Panc1 (cell line): ENCODE measurements at places on chromosomes 12 and 14.

- peak; percentile 42 for DNase-seq
These were observed 47.0 kb upstream of the LGR5 start for GRCh38 chr12:71392521-71393145.

GRCh38 chr14:103679351-103679750 is 35.9 kb downstream of the XRCC3 start:
- no peak for DNase-seq

- no peak for DNase-seq
These were observed 938 bp upstream of the SLC6A13 start for GRCh38 chr12:263574-263973.

DNA sequence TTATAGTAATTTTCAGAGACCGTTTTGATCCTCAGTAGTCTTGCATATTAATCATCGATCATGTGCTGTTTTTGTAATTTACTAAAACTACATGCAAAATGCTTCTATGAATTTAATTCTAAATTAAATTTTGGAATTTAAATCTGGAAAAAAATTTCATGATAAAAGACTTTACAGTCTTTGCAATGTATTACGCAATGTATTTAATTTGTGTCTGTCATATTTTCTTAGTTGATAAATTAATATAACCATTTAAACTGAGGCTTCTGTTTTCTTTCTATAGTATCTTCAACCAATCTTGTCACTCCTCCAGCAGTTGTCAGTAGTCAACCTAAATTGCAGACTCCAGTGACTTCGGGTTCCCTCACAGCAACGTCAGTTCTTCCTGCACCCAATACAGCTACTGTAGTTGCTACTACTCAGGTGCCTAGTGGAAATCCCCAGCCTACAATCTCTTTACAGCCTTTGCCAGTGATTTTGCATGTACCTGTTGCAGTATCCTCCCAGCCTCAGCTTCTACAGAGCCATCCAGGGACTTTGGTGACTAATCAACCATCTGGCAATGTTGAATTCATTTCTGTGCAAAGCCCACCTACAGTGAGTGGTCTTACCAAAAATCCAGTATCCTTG is 94.8 kb downstream of the ATF7IP start:
- DNase-seq = no peak

DNA sequence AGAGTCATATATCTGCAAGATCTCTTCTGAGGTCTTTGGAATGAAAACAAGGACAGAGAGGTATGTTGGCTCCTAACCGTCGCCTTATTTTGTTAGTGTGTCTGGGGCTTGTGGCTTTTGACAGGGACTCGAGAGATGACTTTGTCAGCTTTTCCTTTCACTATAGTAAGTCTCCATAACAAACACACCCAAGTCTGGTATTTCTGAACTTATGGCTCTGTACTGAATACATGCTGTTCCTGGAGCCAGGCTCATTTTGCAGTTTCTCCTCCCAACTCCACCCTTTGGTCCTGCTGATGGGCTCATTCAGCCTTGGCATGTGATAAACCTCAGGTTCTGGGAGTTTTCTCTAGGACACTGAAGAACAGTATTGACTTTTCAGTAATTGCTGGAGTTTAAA is 27.7 kb upstream of the TMED10 start:
- DNase-seq = no peak

GRCh38 chr14:103696070-103696402 is 19.2 kb downstream of the XRCC3 start:
- no peak for DNase-seq

DNA sequence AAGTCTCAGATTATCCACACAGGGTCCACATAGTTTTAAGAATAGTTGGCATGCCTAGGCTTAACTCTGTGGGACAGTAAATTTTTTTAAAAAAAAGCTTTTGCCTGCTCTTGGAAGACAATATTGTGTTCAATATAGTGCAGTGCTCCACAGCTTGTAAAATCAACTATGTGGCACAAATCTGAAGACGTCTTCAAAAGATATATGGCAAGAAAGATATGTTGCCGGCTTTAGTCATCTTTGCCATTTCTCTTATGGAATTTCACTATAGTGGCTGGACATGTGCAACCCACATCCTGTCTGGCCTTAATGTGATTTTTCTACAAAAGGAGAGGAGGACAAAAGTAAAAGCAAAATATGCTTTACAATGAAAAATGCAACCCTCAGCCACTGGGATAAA is 90.5 kb downstream of the MGST1 start:
- no peak for DNase-seq

- peak; percentile 5 for DNase-seq
These were observed 556.7 kb upstream of the FBXO33 start for GRCh38 chr14:39988939-39989338.

GRCh38 chr12:78343657-78344056 is 513.0 kb downstream of the NAV3 start:
- no peak for DNase-seq

GRCh38 chr12:70711831-70712230 is 74.6 kb upstream of the PTPRB start:
- DNase-seq = no peak

- no peak for DNase-seq
These were observed 8.3 kb upstream of the MTA1 start for GRCh38 chr14:105411017-105411941.

DNA sequence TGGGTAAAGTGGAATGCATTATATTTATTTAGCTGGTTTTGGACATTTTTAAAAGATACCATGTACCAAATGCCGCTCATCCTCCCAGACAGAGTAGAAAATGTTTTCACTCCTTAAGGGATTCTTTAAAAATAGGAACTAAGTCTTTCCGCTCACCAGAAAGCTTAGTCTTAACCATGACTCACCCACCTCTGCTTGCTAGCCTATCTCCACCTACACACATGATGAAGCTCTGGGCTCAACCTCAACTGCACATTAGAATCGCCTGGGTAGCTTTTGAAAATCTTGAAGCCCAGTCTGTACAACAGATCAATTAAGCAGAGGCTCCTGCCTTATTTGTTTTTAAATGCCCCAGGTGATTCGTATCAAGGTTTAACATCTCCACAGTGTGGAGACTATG is 260.5 kb downstream of the NEDD1 start:
- DNase-seq = no peak

DNA sequence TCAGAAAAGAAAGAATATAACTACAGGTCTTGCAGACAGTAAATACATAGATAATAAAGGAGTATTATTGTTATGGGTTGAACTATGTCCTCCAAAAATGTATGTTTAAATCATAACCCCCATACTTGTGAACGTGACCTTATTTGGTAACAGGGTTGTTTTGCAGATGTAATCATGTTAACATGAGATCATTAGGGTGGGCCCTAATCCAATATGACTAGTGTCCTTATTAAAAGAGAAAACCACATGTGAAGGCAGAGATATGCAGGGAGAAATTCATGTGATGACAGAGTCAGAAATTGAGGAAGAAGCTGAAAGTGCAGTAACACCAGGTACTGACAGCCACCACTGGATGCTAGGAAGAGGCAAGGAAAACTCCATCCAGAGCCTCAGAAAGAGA is 29.0 kb downstream of the MAGOHB start:
- DNase-seq = no peak

DNA sequence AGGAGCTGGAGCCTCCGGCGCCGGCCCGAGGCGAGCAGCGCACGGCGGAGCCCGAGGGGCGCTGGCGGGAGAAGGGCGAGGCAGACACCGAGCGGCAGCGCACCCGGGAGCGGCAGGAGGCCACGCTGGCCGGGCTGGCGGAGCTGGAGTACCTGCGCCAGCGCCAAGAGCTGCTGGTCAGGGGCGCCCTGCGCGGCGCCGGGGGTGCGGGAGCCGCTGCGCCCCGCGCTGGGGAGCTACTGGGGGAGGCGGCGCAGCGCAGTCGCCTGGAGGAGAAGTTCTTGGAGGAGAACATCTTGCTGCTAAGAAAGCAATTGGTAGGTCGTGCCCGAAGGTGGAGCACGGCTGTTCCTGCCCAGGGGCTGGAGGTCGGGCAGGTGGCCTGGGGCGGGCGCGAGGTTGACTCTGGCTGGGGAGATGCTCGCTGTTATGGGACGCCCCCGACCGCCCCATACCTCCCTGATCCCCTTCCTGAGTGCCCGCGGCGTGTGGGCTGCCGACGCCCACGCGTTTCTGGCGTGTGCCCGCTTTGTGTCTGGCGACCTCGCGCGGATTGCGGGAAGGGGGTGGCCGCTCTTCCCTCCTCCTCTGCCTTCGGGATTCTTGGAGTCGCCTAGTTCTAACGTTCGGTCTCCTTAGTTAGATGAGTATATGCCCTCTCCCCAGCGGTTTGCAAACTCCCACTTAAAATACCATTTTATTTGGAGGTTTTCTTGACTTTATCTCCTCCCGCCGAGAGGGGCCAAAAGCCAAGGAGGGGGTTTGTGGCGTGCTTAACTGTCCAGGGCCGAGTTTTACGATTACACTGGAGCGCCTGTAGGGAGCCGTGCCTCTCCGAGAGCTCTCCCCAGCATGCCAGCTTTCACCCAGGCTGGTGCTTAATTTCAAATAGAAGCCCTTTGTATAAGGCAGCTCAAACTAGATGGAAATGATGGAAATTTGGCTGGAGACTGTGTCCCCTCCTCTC is 752 bp downstream of the DACT1 start:
- no peak for DNase-seq

DNA sequence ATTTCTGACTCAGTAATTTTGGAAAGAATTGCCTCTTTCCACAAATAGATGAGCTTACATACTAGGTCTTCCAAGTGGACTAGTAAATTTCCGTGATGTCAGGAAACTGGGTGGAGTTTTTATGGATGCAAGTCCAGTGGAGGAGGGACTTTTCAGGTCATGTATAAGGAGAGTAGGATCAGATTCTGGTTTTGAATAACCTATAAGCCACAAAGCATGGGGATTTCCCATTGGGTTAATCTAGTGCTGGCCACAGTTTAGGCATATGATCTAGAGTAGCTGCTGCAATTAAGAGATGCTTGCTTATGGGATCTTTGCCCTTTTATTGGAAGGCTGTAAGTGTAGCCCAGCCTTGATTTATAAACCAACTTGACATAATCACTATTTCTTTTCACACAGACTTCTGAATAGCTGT is 33.8 kb downstream of the STK38L start:
- peak; percentile 5 for DNase-seq
